ENCODE measurements at places on chromosomes 16 and 17.

DNA sequence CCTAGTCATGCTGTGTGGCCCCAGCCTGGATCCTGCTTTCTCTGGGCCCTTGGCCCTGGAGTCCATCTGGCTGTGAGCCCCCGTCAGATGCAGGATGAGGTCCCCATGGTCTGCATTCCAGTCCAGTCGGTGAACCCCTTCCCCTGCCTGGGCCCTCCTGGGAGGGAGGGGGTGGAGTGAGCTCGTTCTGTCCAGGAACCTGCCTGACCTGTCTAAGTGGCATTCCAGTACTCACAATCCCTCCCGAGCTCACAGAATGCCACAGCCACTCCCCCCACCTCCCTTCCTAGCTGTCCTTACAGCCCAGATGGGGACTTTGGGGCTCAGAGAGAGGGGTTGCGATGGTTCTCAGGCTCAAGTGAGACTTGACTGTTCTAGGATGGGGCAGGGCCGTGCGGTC is 15.5 kb downstream of the SPNS2 start:
- no peak for DNase-seq

- no peak for DNase-seq
These were observed 3.6 kb upstream of the SLC6A4 start for GRCh38 chr17:30239089-30239462.

DNA sequence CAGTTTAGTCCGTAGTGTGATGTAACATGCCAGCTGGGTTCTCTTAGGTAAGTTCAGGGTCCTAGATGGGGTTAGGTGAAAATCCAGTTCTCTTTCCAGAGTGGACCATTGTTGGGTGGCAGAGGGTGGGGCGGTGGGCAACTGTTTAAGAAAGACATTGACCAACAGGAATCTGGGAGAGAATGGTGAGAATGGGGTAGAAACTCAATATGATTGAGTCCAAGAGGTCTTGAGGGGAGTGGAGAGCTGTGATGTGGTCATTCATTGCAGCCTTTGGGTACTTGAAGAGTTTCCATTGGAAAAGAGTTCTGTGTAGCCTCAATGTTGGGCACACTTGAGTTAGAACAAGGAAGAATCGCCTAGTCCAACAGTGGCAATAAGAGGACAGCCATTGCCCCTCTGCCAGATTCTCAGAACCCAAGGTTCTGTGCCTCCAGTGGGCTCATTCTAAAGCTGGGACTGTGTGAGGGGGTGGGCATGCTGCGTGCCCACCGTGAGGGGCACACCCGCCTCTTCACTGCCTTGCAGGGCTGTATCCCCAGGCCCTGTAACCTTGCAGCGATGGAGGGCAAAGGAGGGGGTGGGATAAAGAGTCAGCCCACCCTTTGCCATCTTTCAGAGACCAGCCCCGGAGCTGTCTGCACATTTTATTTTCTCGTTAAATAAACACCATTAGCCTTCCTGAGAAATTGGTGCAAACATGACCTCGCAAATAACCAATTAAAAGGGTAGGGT is 208.1 kb downstream of the CCDC182 start:
- DNase-seq: peak; percentile 58

GRCh38 chr16:79267146-79267545 is 333.4 kb downstream of the MAF start:
- no peak for DNase-seq

DNA sequence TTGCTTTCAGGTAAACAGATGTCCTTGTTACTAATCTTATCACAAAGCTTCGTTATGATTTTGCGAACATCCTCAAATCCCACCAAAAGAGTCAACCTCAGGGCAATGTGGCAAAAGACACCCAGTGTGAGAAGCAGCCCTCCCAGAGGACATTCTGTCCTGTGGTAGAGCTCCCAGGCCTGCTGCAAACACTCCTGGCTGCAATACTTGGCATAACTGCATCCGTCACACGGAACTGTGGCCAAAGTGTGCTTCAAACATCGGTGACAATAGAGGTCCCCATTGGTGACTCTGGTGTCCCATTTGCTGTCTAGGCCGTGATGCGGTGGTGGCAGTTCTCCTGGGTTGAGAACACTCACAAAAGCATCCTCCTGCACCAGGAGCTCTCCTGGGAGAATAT is 29.5 kb downstream of the SMYD4 start:
- no peak for DNase-seq

DNA sequence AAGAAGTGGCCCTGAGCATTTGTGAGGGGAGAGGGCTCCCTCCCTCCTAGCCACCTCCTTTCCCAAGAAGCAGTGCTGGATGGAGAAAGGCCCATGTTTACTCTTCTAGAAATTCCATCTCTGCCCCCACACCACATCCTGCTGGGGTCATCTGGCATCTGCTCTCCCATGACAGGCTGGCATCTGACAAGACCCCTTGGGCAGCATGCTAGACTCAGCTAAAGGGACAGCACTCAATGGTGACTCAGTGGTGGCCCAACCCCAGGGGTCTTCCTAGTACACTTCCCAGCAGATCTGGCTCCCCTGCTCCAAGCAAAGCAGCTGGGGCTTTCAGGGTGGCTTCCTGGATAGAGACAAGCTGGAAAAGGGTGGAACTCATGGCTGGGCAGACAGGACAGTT is 14.4 kb downstream of the SLC38A7 start:
- no peak for DNase-seq

GRCh38 chr16:3356118-3356517 is 429 bp downstream of the OR2C1 start:
- DNase-seq: no peak

DNA sequence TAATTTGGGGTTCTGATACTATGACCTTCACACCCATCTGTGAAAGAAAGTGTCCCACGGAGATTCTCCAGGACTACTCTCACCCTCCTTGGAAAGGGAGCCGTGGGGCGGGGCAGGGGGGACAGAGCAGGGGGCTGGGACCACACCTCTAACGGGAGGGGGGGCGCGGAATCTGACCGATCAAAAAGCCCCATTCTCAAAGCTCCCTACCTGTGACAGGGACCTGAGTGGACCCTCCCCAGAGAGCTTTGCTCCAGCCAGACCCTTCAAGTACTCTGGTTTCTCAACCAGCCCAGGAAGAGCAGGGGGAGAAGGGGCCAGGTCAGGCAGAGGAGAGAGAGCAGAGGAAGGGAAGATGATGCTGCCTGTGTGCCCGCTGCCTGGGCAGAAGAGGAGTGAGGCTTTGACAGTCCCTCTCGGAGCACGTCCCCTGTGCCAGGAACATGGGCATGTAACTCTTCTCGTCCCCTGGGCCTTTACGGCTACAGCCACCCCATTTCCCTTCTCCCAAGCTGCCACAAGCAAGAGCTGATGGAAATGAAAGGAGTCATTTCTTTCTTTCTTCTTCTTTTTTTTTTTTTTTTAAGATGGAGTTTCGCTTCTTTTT is 682 bp downstream of the XAF1 start:
- no peak for DNase-seq

GRCh38 chr16:57446531-57447185 is 527 bp downstream of the CIAPIN1 start:
- peak; percentile 73 for DNase-seq

DNA sequence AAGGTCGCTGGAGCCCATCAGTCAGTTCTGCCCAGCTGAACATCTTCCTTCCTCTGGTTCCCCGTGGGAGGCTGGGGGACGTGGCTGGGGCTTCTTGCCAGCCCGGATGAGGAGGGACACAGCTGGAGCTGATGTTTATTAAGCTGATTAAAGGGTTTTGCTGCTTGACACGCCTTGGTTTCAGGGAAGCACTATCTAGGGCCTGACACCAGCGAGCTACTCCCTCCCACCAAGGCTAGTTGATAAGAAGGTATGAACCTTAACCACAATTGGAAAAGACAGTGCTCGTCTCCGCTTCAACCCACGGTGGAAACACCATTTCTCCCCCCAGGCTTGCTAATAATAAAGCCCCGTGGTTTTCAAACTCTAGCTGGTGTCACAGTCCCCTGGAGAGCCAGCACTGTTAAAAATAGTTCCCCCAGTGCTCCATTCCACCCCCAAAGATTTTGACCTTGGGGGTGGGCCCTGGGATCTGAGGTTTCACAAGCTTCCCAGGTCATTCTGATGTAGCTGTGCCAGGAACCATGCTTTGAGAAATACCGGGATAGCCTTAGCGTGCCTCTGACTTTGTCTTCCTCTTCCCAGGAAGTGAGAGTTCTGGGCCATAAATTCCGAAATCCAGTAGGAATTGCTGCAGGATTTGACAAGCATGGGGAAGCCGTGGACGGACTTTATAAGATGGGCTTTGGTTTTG is 5.5 kb downstream of the DHODH start:
- no peak for DNase-seq

- no peak for DNase-seq
These were observed 119.4 kb downstream of the USP31 start for GRCh38 chr16:23029733-23030420.

GRCh38 chr17:18191236-18191667 is 7.6 kb downstream of the ALKBH5 start:
- no peak for DNase-seq

DNA sequence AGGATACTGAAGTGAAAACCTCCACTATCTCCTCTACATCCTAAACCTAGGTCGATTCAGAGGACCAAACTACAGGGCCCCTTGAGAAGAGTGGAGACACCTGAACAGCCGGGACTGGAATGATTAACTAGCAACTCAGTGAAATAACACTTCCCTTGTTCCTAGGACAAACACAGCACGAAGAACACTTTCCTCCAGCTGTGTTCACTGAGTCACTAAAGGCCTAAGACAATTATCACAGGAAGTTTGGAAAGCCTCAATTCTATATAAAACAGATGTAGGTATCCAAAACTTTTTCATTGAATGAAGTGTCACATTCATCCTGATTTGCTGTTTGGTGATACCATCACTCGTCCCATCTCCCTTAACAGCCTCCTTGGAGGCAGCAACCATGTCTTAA is 15.5 kb upstream of the CUEDC1 start:
- DNase-seq: no peak

GRCh38 chr16:67723151-67723910 is 4.2 kb upstream of the GFOD2 start:
- no peak for DNase-seq

- DNase-seq: no peak
These were observed 1.1 kb downstream of the KRTAP9-9 start for GRCh38 chr17:41256291-41256685.

GRCh38 chr17:69524854-69525253 is 110.4 kb downstream of the MAP2K6 start:
- no peak for DNase-seq

GRCh38 chr17:49521471-49522356 is 26.6 kb downstream of the NGFR start:
- no peak for DNase-seq

DNA sequence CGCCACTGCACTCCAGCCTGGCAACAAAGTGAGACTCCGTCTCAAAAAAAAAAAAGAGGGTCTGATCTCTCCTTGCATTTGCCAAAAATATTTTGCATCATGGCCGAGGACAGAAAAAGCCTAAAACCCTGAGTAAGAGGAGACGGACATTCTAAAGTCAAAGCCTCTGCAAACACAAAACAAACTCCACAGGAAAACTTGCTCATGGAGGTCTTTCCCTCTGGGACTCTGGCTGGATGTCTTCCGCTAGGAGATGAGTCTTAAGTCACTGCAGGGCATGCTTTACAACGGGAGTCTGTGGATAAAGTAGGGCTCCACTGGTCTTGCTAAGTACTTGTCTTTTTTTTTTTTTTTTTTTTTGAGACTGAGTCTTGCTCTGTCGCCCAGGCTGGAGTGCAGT is 74.0 kb downstream of the MRM3 start:
- no peak for DNase-seq

GRCh38 chr17:37490638-37491614 is 1.2 kb downstream of the DUSP14 start:
- no peak for DNase-seq

GRCh38 chr16:57689762-57690558 is 4.6 kb upstream of the DRC7 start:
- no peak for DNase-seq

DNA sequence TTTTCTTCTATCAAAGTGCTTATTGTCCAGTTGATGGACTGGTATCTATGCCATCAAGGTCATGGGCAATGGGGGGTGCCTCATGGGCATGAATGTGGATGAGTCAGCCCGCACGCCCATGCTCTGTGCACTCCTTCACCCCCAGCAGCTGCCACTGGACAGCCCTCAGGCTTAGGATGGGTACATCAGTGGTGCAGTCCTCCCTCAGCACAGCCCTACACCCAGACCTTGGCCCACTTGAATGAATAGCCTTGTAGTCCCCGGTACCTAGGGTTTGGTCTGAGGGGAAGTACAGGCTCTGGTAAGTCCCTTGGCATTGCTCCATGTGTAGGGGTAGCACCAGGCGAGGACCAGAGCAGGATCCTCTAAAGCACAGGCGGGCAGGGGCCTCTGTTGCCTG is 10.4 kb upstream of the GNA13 start:
- DNase-seq: no peak

DNA sequence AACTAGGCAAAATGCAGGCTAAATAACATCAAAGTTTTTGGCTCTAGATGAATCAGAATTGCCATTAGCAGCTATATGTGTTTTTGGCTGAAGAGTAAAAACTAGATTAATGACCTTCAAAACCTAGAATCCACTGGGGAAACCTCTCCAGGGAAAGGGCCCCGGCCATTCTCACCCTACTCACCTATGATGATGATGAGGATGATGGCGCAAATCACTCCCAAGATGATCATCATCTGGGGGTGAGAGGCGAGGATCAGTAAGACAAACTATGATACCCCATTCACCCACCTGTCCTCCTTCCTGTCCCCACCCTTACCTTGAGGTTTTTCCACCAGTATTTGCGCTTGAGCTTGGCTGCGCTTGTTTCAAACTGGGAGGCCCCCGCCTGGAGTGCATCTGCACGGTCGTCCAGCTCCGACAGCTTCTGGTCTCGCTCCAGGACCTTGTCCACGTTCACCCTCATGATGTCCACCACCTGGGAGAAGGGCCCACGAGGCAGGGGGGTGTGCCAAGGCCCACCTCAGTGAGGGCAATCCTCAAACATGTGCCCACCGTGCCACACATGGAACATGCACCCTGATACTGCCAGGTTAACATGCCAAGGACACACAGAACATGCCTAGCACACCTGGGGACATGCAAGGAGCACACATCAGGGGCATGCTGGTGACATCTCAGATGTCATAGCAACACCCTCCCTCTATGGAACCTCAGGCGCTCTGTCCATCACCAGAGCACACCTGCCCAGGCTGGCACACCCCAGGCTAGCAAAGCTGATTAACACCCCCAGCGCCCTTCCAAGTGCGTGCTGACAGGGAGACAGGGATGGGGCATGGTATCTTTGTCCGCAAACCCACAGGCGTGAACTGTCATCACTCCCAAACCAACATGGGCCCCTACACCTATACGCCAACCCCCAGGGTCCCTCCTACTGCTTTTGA is 1.2 kb downstream of the VAMP2 start:
- DNase-seq: no peak

Measured in NCI-H1417 (cell line).